ENCODE measurements at places on chromosomes 7 and 10.

GRCh38 chr10:91596825-91597196 is 36.1 kb downstream of the PPP1R3C start:
- no peak for DNase-seq

DNA sequence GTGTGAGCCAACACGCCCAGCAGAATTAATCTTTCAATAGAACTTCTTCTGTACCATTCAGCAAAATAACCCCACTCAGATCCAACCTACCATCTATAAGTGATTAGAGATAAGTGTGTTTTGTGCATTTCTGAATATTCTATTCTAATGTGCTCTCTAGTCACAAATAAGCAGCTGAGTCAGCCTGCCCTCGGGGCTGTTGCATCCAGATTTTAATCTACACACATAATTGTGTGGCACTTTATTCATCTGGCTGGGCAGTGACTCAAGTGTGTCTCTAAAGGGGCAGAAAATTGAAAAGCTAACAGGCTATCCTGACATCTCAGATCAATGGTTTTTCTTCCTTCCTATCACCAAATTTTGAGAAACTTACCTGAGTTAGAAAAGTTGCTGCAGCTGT is 60.3 kb downstream of the PRR15 start:
- DNase-seq, result no peak

DNA sequence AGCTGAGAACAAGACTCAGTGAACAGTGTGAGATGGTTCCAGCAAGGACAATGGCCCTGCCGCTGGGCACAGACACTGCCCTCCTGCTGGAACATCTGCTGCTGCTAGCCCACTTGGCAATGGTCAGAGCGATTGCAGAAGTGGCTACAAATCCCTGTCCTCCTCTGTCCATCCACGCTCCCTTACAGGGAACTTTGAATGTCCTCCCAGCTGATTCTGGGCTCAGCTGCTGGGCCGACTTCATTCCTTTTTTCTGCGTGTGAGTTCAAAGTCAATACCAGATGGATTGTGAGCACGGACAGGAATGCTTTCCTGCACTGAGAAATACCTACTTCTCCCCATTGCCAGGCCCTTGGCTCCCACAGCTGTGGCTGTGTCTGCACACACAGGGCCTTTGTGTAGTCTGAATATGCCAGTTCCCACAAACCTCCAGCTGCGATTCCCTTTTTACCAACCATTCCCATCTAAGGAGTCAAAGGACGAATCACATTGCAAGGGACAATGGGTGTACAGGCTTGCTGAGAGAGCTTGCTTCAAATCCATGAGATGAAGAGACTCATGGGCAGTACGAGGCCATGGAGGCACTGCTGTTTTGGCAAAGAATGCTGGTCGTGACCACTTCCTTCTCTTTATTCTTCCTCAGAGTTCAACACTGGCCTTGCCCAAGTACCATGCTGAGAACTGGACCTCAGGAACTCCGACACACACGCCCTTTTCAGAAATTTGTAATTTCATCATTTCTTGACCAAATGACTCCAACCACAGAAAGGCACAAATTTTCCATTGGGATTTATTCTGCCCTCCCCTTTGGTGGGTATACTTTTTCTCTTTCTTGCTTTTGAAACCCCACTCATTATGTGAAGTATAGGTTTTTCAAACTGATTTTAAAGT is 44.2 kb downstream of the BPGM start:
- no peak for DNase-seq

DNA sequence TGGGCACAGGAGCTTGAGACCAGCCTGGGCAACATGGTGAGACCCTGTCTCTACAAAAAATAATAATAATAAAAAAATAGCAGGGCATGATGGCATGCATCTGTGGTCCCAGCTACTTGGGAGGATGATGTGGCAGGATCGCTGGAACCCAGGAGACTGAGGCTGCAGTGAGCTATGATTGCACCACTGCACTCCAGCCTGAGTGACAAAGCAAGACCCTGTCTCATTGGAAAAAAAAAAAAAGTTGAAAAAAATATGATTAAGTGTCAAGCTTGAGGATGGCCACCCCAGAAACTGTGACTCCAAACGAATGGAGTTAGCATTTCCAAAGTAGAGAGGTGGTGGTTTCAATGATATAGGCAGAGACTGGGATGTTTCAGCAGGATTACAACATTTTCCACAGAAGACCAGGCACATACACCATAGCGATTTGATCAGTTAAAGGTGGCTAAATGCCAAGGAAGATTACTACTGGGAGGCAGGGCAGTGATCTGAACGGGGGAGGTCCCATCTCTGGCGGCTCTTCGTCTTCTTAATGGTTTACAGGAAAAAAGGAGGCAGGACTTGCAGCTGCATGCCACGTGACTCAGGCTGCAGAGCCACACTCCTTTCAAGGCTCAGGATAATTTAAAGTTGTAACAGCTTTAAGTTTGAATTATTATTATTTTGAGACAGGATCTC is 250.6 kb upstream of the GALNT17 start:
- no peak for DNase-seq

DNA sequence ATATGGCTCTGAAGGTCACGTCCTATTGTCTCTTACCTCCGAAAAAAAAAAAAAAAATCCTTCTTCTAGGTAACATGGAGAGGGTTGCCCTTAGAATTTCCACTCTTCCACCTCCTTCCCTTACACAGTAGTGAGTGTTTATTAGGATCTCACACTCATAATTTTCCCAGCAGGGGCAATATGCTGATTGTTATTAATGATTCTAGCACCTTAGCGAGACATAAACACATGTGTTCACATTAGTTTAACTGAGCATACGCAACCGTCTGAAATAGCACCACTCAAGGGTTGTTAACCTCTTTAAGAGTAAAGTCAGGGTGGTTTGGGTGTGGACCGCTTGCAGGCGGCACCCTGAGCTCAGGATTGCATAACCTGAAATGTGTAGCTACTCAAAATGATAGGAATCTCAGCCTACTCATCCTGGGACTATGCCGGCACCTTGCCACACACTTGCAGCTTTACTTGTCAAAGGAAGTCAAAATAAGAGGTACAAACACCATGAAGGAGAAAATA is 52.2 kb downstream of the CPEB3 start:
- DNase-seq, result no peak

- DNase-seq, result no peak
Measured at GRCh38 chr10:62853710-62854109, 37.5 kb upstream of the EGR2 start.

DNA sequence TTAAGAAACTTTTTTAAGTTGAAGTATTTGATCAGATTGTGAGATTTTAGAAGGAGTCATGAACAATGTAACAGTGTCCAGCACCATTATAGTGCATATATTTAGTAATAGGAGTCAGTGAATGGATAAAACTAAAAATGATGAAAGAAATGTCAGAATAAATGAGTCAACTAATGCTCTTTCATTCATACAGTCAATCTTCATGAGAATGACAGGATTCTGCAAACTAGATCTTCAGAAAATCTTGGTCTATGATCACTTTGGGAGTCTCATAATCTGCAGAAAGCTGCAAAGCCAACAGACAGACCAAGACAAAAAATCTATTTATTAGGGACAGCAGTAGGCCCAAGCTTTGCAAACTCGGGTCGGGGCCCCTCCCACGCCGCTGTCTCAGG is 710 bp downstream of the RNLS start:
- no peak for DNase-seq

- no peak for DNase-seq
Measured at GRCh38 chr7:70565721-70566370, 566.1 kb upstream of the GALNT17 start.

DNA sequence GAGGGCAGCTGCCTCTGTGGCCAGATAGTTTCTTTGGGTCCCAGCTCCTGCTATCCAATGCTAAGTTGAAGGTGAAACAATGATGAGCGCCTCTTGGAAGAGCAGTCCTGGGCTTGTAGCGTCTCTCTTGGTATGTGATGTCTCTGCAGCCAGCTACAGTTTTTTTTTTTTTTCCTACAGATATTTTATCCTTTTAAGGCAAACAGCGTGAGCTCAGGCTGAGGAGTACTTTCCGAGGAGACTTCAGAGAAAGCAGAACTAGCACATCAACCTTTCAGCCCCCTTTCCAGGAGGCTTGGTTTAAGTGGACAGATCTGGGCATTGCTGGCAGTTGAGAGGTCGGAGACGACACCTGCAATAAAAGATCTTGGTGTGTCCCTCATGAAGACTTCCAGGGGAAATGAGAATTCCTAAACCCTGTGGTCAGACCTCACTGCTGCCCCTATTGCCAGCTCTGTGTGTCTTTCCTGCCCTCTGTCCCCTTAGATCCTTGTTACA is 9.1 kb downstream of the PRKG1 start:
- no peak for DNase-seq
